ENCODE measurements at places on chromosomes 5 and 9. TPM values are rescaled to one million over a fixed set of nuclear protein-coding genes. Genes with fewer than 3 reads are reported as not detected.

GRCh38 chr5:13516195-13516594 is 428.3 kb downstream of the DNAH5 start:
- no peaks in the 10 kb centered on the region for H3K27me3 ChIP-seq
- H3K36me3 ChIP-seq: no peaks in the 10 kb centered on the region
- no peaks in the 10 kb centered on the region for H3K4me1 ChIP-seq
- DNase-seq: no peak
- no peak overlapping the region for H3K27ac ChIP-seq

GRCh38 chr5:93894601-93895354 is 153.4 kb upstream of the POU5F2 start:
- no peaks in the 10 kb centered on the region for H3K36me3 ChIP-seq
- no peak overlapping the region for H3K27ac ChIP-seq
- no peak for DNase-seq
- H3K27me3 ChIP-seq: no peaks in the 10 kb centered on the region
- H3K4me1 ChIP-seq: no peaks in the 10 kb centered on the region
- no peak overlapping the region for H3K4me3 ChIP-seq

AHRR gene
- 31.7 TPM for total RNA-seq

GRCh38 chr9:20640331-20641187 is 18.3 kb upstream of the MLLT3 start:
- peak; percentile 48 for DNase-seq
- peaks cover 17% of the 10 kb centered on the region for H3K4me1 ChIP-seq
- no peaks in the 10 kb centered on the region for H3K27me3 ChIP-seq
- no peak overlapping the region for H3K27ac ChIP-seq
- H3K36me3 ChIP-seq: no peaks in the 10 kb centered on the region
- H3K4me3 ChIP-seq: peak overlapping the region; percentile 36

GRCh38 chr5:79547429-79547822 is 33.5 kb upstream of the HOMER1 start:
- no peaks in the 10 kb centered on the region for H3K36me3 ChIP-seq
- H3K27me3 ChIP-seq: no peaks in the 10 kb centered on the region
- DNase-seq: no peak
- H3K27ac ChIP-seq: no peak overlapping the region

RNF183 gene
- not detected for total RNA-seq

GRCh38 chr5:113632996-113633395 is 119.5 kb downstream of the YTHDC2 start:
- H3K4me1 ChIP-seq: no peaks in the 10 kb centered on the region
- no peak overlapping the region for H3K27ac ChIP-seq
- H3K27me3 ChIP-seq: no peaks in the 10 kb centered on the region

GRCh38 chr5:167489202-167489601 is 802.2 kb upstream of the WWC1 start:
- no peak overlapping the region for H3K27ac ChIP-seq
- DNase-seq: no peak
- no peaks in the 10 kb centered on the region for H3K36me3 ChIP-seq
- H3K4me3 ChIP-seq: no peak overlapping the region

GRCh38 chr5:120252839-120253238 is 211.3 kb upstream of the PRR16 start:
- H3K36me3 ChIP-seq: no peaks in the 10 kb centered on the region
- no peak overlapping the region for H3K27ac ChIP-seq

DNA sequence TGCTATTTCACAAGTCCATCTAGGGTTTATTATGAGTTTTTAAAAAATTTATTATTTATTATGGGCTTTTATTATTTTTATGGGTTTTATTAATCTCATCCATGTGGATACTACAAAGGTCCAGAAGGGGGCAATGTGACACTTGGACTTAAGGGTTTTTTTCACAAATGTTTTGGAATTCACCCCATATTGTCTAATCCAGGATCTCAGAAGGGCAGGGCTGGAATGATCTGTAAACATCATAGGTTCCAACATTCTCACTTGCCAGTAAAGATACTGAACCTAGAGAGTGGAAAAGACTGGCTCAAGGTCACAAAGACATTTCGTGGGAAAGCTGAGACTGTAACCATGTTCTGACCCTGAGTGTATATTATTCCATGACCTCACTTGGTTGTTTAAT is 35.6 kb downstream of the NIM1K start:
- H3K4me1 ChIP-seq: no peaks in the 10 kb centered on the region
- no peaks in the 10 kb centered on the region for H3K36me3 ChIP-seq

GRCh38 chr9:100589582-100589981 is 11.7 kb downstream of the CAVIN4 start:
- no peak overlapping the region for H3K4me3 ChIP-seq
- no peaks in the 10 kb centered on the region for H3K27me3 ChIP-seq
- H3K36me3 ChIP-seq: no peaks in the 10 kb centered on the region
- no peak overlapping the region for H3K27ac ChIP-seq
- no peak for DNase-seq
- no peaks in the 10 kb centered on the region for H3K4me1 ChIP-seq

GRCh38 chr5:101943784-101944183 is 352.3 kb downstream of the SLCO4C1 start:
- no peak overlapping the region for H3K27ac ChIP-seq
- no peak for DNase-seq
- no peaks in the 10 kb centered on the region for H3K36me3 ChIP-seq
- no peak overlapping the region for H3K4me3 ChIP-seq
- no peaks in the 10 kb centered on the region for H3K27me3 ChIP-seq

- no peaks in the 10 kb centered on the region for H3K27me3 ChIP-seq
- H3K4me3 ChIP-seq: no peak overlapping the region
- no peaks in the 10 kb centered on the region for H3K4me1 ChIP-seq
- no peaks in the 10 kb centered on the region for H3K36me3 ChIP-seq
- no peak for DNase-seq
Measured at GRCh38 chr5:84372066-84372695, 12.5 kb downstream of the EDIL3 start.

All from CD8-positive, alpha-beta memory T cell (primary cell).